ENCODE measurements at places on chromosomes 2 and 18. TPM values are rescaled to one million over a fixed set of nuclear protein-coding genes. Genes with fewer than 3 reads are reported as not detected.

CNTNAP5 gene
- 0.18 TPM for polyA plus RNA-seq

INHBB gene
- polyA plus RNA-seq, result 2.3 TPM

UGT1A3 gene
- not detected for polyA plus RNA-seq

ZNF516 gene
- 48.3 TPM for polyA plus RNA-seq

ANKRD53 gene
- 1.4 TPM for polyA plus RNA-seq

GALNT14 gene
- polyA plus RNA-seq, result 3.4 TPM

DNA sequence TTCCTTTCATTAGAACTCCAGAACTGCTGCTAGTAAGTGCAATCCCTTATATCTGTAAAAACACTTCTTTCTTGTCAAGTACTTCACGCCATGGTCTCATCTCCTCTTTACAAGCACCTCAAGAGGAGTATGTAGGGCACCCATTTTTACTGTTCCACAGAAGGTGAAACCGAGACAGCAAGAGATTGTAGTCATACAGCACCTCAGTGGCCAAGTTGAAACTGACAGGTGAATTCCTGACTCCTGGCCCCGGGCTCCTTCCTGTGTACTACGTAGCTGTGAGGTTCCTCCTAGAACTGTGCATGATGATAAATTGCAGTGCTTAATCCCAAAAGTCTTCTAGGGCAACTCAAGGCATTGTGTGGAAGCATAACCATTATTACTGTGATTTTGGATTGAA is 131.5 kb upstream of the MEIS1 start:
- no peak for DNase-seq

GRCh38 chr2:148603562-148603920 is 41.0 kb upstream of the EPC2 start:
- DNase-seq, result no peak

- no peak for DNase-seq
Observed at GRCh38 chr2:143839456-143839855, 680.5 kb downstream of the ZEB2 start.

DNA sequence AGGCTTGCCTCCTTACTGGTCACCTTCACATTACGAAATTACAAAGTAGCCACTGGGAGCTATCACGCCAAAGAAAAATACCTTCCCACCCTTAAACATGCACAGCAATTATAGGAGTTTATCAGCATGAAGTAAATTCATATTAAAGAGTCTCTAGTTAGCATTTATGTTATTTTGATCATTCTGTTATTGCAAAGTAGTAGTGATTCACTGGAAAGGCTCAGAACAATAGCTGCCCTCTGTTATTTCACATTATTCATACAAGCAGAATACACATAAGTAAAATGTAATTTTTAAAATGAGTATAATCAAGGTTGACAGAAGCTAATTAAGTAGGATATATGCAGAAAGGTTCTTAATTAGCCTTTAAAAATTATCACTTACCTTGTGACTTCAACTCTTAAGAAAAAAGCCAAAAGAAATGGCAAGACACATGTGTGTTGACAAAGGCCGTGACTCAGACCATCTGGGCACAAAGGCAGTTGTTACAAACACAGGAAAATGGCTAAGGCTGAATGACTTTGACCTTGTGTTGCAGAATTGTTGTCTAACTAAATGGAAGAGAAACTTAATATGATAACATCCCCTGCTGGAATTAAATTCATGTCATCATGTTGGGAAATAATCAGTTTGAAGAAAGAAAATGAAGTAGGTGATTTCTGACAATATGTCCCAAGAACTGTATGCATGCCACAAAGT is 108.3 kb downstream of the ARL6IP6 start:
- DNase-seq, result no peak

DNA sequence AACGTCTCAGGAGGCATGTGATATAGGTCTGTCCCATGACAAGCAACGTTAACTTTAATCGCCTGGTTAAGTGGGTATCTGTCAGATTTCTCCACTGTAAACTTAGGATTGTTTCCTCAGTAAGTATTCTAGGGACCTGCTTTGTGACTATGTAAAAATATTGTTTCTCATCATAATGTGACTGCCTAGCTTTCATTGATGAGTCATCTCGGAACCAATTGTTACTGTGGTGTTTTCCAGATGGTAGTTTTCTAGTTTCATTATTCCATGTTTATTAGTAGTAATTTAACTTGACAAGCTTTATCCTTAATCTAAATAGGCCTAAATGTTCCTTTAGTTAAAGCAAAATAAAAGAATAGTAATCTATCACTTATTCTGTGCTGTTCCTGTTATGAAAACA is 28.2 kb upstream of the GATA6 start:
- DNase-seq, result no peak

- peak; percentile 93 for DNase-seq
Observed at GRCh38 chr2:36485521-36485920, 112.4 kb downstream of the FEZ2 start.

- no peak for DNase-seq
Observed at GRCh38 chr18:41789001-41789400, 166.0 kb upstream of the PIK3C3 start.

GRCh38 chr2:188881434-188881833 is 92.7 kb upstream of the COL3A1 start:
- no peak for DNase-seq

- DNase-seq, result peak; percentile 37
Observed at GRCh38 chr2:212392043-212392442, 146.6 kb downstream of the ERBB4 start.

GRCh38 chr2:10286216-10287037 is 16.3 kb upstream of the HPCAL1 start:
- no peak for DNase-seq

- no peak for DNase-seq
Observed at GRCh38 chr2:174738841-174739240, 25.4 kb downstream of the CHRNA1 start.
